ENCODE measurements at places on chromosomes 7 and 10. TPM values are rescaled to one million over a fixed set of nuclear protein-coding genes. Genes with fewer than 3 reads are reported as not detected.

DNA sequence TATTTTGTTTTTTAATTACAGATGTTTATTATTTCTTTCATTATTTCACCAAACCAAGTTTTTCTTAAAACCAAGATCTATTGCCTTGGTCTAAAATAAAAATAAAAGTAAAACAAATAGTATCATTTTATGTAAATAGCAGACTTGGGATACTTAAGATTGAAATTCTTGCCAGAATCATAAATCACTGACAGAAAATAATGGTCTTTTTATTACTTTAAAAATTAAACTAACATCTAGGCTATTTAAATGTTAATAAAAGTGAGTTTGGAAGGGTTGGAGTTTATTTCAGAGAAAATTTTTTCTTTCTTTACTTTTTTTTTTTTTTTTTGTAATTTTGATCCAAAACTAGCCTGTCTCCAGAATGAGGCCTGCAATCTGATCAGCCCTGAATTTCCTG, 568.0 kb upstream of the IGFBP3 start:
- no peaks in the 10 kb centered on the region for H3K36me3 ChIP-seq
- H3K27me3 ChIP-seq, result no peaks in the 10 kb centered on the region
- H3K27ac ChIP-seq, result no peak overlapping the region
- H3K4me3 ChIP-seq, result no peak overlapping the region

The ITPRID1 gene
- polyA plus RNA-seq, result 0.25 TPM

The GPR37 gene
- polyA plus RNA-seq, result 2.2 TPM

The LGI1 gene
- 3.4 TPM for polyA plus RNA-seq

GRCh38 chr7:15104411-15105092, 202.0 kb upstream of the DGKB start:
- no peaks in the 10 kb centered on the region for H3K27me3 ChIP-seq
- no peak for DNase-seq
- no peak overlapping the region for H3K4me3 ChIP-seq
- H3K36me3 ChIP-seq, result no peaks in the 10 kb centered on the region
- no peak overlapping the region for H3K27ac ChIP-seq

DNA sequence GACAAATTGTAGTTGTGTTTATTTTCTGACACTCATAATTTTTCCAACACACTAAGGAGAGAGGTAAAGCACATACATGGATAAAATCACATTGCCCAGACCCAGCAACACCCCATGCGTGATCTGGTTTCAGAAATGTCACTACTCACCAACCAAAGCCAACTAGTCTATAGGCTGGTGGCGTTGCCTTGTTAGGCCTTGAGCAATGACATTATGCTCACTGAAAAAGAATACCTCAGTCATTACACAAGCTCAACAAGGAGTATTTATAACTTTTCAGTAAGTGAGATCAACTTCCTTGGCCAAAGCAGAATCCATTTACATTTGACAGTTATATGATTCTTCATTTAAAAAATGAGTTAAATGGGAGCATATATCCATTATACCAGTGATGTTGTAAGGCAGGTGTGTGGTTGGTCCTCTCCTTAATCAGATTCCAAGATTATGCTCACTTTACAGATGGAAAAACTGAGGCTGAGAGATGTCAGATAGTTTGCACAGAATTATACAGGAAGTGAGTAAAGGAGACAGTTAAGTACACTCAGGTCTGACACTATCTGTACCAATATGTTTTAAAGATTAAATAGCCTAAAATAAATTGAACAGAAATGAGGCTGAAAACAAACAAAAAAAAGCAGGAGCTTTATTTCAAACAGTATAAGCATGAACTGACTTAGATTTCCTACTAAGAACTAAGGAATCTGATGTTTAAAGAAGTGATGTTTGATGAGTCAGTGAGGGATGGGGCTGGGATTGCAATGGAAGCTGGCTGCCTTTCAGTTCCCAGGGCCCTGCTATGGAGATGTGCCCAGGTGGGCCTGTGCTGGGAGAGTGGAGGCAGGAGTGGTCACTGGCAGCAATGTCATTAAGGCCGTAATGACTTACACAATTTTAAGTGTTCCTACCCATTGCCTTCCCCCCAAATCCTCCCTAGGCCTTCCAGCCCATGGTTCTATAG, 118.3 kb downstream of the RAPGEF5 start:
- no peak overlapping the region for H3K4me3 ChIP-seq
- no peaks in the 10 kb centered on the region for H3K4me1 ChIP-seq
- peaks cover 8% of the 10 kb centered on the region for H3K36me3 ChIP-seq
- H3K27ac ChIP-seq, result no peak overlapping the region
- no peaks in the 10 kb centered on the region for H3K27me3 ChIP-seq

GRCh38 chr10:86775870-86776180, 19.4 kb downstream of the BMPR1A start:
- H3K4me3 ChIP-seq, result no peak overlapping the region
- DNase-seq, result no peak
- no peaks in the 10 kb centered on the region for H3K27me3 ChIP-seq
- peaks cover 3% of the 10 kb centered on the region for H3K4me1 ChIP-seq
- no peaks in the 10 kb centered on the region for H3K36me3 ChIP-seq

GRCh38 chr10:20429742-20430141, 467.4 kb downstream of the NEBL start:
- no peak for DNase-seq
- H3K27me3 ChIP-seq, result no peaks in the 10 kb centered on the region
- H3K27ac ChIP-seq, result no peak overlapping the region
- H3K4me1 ChIP-seq, result no peaks in the 10 kb centered on the region
- no peak overlapping the region for H3K4me3 ChIP-seq

The EBLN1 gene
- not detected for polyA plus RNA-seq

Measured in large intestine (tissue), 12 donors.